ENCODE measurements at places on chromosomes 7 and 10.

GRCh38 chr7:30430276-30430675 lies 48.3 kb downstream of the NOD1 start:
- DNase-seq: no peak

- DNase-seq: no peak
Measured at GRCh38 chr10:131570716-131571307, 259.3 kb upstream of the TCERG1L start.

- no peak for DNase-seq
Measured at GRCh38 chr7:134891696-134892678, 94.3 kb upstream of the AGBL3 start.

DNA sequence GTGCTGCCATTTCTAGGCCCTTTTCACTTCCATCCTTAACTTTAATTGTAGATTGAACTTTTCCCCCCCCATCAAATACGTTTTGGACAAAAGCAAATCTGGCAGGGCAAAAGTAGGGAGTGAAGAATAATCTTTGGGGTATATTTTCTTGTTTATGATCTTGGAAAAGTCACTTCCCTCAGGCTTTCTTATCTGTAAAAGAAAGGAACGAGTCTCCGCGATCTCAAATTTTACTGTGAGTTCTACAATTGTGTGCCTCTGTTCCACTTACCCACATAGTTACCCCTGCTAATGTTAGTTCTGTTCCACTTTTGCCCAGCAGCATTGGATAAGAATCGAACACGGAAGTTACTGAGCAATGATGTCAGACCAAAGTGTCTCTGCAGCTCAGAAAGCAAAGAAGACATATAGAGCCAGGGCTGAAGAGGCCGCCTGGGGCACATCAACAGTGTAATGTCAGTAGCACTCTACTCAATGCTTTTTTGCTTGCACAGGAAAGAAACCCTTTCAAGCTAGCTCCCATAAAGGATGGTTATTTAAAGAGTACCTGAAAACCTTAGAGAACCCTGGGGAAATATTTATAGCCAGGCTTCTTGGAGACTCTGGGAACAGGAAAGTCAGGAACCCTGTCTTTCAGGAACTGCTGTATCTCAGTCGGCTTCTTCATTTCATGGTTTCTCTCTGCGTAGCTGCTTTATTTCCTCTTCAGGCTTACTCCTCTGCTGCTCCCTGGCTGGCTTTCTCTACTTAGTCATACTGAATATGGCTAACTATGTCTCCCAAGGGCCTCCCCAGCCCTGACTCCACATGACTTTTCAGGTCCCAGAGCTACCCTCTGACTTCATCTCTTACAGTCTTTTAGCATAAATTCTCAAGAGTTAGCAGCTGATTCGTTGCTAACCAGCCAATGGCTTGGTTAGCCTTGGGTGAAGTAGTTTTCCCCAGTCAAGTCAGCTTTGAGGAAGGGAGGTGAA lies 123.7 kb upstream of the FAM3C start:
- no peak for DNase-seq

GRCh38 chr7:27173511-27173955 lies 587 bp downstream of the HOXA10 start:
- no peak for DNase-seq

DNA sequence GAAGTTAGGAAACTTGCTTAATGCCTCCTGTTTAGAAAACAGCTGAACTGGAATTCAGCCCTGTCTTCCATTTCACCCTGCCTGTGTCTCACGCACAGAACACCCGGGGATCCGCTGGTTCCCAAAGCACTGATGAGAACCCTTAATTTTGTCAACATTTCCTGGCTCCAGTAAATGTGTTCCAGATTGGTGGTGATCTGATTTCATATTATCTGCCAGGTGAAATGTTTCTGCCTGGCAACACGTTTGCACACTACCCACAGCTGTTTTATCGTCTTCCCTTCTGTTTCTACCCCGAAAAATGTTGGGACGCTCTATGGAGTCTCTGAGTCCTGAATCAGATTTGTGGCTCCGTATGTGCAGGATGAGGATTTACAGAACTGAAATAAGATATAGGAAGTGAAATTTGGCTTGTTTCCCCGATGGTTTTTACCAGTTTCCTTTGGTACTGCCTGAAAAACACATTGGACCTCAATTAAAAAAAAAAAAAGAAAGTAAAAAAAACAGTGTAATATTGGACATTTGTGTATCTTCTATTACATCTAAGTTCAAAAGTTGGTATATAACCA lies 29.0 kb downstream of the MRC1 start:
- DNase-seq: no peak

GRCh38 chr10:58556516-58557165 lies 44.0 kb downstream of the BICC1 start:
- no peak for DNase-seq

GRCh38 chr10:80421707-80422536 lies 13.6 kb downstream of the PRXL2A start:
- no peak for DNase-seq

- peak; percentile 69 for DNase-seq
Measured at GRCh38 chr7:125695626-125696025, 766.0 kb upstream of the POT1 start.

GRCh38 chr7:38002689-38003088 lies 82.2 kb downstream of the EPDR1 start:
- no peak for DNase-seq

DNA sequence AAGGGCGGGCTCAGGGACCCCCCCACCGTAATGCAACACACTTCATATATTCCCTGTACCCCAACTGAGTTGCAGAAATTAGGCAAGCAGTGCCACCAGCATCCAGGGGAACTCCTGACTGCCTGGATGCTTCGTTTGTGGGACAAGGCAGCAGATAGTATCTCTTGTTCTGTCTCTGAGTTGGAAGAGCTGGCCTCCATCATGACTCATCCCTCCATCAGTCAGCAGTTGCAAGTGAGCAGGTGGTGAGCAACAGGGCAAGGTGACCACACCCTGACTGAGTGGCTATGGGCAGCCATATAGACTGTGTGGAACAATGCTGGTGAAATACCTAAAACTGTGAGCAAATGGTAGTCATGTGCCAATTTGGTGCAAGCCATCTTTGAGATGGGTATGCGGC lies 22.8 kb upstream of the ADAMTS14 start:
- DNase-seq: no peak

- no peak for DNase-seq
Measured at GRCh38 chr7:135414850-135415439, 95.0 kb downstream of the CNOT4 start.

DNA sequence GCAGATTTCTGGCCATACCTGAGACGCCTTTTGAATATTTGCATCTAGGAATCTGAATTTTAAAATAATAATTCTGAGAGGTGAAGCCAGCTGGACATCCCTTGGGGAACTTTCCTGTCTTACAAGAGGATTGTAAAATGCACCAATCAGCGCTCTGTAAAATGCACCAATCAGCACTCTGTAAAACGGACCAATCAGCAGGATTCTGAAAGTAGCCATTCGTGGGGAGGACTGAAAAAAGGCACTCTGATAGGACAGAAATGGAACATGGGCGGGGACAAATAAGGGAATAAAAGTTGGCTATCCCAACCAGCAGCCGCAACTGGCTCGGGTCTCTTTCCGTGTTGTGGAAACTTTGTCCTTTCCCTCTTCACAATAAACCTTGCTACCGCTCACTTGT lies 9.9 kb downstream of the PPIF start:
- no peak for DNase-seq

DNA sequence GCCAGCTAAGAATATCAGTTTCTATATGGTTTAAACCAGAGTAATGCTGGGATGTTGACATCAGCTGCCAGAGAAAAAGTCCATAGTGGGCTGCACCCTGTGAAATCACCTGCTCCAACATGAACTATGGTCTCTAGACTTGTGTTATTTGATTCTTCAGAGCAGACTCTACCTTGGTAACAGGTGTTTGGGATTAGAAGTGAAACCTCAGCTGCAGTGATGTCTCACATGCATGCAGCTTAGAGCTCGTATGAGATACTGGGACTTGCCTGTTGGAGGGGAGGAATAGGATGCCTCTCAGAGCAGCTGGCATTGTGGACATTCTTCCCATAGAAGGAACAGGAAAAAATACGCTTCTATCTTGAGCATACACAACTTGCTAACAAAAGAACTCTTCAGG lies 287.1 kb upstream of the CSTF2T start:
- no peak for DNase-seq

DNA sequence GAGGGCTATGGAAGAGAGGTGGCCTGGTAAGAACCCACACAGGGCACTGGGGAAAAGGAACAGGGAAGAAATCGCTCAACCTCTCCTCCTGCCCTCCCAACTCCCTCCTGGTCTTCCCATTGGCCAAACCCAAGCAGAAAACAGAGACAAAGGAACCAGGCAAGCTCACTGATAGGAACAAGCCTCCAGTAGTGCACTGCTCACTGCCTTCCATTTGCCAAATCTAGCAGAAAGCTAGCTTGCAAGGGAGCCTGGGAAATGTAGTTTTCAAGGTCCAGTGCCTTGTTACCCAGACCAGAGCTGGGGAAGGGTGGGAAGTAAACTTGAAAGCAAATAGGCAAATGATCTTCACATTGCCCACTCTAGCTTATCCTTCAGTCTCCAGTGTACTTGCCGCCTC lies 556.1 kb upstream of the AUTS2 start:
- DNase-seq: no peak

- no peak for DNase-seq
Measured at GRCh38 chr10:112886463-112886862, 63.6 kb upstream of the TCF7L2 start.

- DNase-seq: no peak
Measured at GRCh38 chr10:100847440-100847839, 65.3 kb upstream of the SLF2 start.

GRCh38 chr10:21593986-21594385 lies 60.0 kb downstream of the MLLT10 start:
- DNase-seq: no peak

- no peak for DNase-seq
Measured at GRCh38 chr10:29124864-29125263, 164.0 kb upstream of the LYZL1 start.

GRCh38 chr10:102948176-102948575 lies 30.1 kb downstream of the CNNM2 start:
- DNase-seq: no peak

DNA sequence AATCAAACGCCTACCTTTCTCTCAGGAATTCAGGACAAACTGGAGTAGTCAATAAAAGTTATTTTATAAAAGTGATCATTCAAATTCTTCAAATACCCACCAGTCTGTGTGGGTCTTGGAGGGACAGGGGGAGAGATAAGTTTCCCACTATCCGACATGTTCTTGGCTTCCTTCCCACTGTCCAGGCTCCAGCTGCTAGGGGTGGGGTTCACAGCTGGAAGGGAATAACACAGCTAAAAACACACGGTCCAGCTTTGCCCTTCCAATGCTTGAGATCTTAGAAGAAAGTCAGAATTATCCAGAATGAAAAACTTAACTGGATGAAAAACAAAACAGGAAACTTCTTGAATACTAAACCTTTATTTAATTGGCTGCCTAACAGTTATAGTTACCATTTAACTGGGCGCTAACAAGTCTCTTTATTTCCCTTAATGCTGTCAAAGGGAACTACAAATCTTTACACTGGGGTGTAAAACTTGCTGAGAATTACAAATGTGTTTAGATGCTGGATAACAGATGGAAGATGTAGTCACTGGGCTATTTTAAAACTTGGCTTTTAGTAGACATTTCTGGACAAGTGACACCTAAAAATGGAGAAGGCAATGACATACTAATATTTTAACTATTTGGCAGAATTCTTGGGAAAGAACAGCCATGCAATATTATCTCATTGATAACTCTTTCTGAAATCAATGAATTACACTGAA lies 172.8 kb upstream of the IMMP2L start:
- no peak for DNase-seq

DNA sequence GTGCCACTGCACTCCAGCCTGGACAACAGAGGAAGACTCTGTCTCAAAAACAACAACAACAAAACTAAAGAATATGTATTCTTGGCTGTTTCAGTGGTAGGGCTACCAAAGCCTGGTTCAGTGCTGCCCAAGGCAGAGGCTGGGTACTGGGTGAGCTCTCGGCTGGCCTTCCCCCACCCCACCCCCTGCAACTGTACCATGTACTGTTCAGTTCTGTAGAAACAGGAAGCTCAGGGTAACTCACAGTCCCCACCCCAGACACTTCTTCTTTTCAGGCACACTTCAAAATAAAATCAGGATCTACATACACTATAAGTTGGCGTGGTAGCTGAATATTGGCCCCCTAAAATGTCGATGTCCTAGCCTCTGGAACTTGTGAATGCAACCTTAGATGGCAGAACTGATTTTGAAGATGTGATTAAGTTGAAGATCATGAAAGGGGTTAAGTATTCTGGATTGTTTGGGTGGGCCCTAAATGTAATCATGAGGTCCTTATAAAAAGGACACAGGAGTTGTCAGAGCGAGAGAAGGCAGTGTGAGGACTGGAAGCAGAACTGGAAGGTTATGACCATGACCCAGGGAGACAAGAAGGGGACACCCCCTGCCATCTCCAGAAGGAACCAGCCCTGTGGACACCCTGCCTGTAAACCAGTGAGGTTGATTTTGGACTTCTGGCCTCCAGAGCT lies 31.2 kb downstream of the TBXAS1 start:
- no peak for DNase-seq

GRCh38 chr7:42236266-42236975 lies 588 bp downstream of the GLI3 start:
- no peak for DNase-seq
